ENCODE measurements at places on chromosomes 5 and 9.

DNA sequence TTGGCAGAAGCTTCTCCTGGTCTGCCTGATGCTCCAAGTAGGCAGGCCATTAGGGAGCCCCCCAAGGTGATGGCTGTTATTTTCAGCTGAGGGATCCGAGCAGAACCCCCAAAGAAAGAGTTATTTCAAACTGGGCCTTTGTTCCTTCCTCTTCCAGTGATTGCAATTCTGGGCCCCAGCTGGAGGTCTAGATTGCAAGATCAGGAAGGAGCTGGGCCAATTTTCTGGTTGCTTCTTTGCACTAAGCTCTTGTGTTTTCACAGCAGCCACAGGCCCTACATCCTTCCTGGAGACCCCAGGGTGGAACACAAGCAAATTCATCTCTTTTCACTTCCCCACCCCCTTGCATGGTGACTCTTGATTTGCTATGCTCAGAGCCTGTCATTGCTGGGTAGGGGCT lies 215.0 kb downstream of the SEMA6A start:
- DNase-seq, result no peak

DNA sequence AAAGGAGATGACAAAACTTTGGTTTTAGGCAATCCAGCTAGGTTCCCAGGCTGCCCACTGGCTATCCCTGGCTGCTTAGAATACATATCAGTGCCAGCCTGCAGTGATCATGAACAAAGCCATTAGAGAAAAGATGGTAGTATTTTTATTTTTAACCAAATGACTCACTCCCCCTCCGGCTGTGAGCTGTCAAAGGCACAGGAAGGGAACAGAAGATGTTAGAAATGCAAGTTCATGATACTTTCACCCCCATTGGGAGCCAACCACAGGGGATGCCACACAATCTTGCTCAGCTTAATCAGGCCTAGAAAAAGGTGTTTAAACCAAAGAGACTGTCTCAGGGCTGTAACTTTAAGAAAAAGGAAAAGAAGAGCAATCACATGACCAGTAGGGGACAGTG lies 70.3 kb upstream of the ASTN2 start:
- DNase-seq, result no peak

GRCh38 chr5:122220511-122220910 lies 91.2 kb downstream of the ZNF474 start:
- DNase-seq, result no peak

- DNase-seq, result no peak
Observed at GRCh38 chr9:96201140-96201539, 100.8 kb downstream of the HSD17B3 start.

DNA sequence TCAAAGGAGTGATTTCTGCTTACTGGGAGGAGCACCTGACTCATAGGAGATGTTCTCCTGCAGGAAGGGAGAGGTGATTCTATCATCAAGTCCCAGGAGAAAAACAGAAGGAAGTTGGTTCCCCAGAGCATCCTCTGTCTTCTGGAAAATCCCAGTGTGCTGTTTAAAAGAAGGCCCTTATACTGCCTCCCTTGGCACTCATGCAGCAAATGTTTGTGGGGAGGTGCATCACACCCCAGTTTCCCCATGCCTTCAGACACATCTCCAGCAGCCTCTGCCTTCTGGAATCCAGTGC lies 63.1 kb downstream of the PPARGC1B start:
- no peak for DNase-seq

DNA sequence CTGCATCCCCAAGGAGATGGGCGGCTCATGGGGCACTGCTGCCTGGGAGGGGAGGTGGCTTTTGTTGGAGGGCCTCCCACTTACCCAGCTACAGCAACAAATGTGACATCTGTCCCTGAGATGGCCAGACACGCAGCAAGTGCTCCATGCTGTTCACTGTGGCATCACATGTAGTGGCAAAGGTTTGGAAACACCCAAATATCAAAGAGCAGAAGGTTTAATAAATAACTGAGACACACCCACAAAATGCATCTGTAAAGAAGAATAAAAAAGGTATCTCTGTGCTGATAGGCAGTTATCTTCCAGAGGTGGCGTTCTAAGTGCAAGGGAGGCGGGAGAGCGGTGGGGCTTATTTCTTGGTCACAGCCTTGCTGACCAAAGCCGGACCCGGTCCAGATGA lies 23.3 kb upstream of the CLPTM1L start:
- DNase-seq, result no peak

Measured in NCI-H1092 (cell line).